ENCODE measurements at places on chromosomes 11 and 22. TPM values are rescaled to one million over a fixed set of nuclear protein-coding genes. Genes with fewer than 3 reads are reported as not detected.
A peak's percentile ranks its signal among the peaks of the same experiment; 100 is the strongest.

Gene MRGPRE
- total RNA-seq, result not detected

Gene BIK
- not detected for total RNA-seq

Gene GLYAT
- total RNA-seq, result not detected

Gene PHLDA2
- 1.2 TPM for total RNA-seq

Gene TRIM22
- total RNA-seq, result 93.1 TPM

Gene RBFOX2
- 85.8 TPM for total RNA-seq

Gene CRYBB3
- not detected for total RNA-seq

DNA sequence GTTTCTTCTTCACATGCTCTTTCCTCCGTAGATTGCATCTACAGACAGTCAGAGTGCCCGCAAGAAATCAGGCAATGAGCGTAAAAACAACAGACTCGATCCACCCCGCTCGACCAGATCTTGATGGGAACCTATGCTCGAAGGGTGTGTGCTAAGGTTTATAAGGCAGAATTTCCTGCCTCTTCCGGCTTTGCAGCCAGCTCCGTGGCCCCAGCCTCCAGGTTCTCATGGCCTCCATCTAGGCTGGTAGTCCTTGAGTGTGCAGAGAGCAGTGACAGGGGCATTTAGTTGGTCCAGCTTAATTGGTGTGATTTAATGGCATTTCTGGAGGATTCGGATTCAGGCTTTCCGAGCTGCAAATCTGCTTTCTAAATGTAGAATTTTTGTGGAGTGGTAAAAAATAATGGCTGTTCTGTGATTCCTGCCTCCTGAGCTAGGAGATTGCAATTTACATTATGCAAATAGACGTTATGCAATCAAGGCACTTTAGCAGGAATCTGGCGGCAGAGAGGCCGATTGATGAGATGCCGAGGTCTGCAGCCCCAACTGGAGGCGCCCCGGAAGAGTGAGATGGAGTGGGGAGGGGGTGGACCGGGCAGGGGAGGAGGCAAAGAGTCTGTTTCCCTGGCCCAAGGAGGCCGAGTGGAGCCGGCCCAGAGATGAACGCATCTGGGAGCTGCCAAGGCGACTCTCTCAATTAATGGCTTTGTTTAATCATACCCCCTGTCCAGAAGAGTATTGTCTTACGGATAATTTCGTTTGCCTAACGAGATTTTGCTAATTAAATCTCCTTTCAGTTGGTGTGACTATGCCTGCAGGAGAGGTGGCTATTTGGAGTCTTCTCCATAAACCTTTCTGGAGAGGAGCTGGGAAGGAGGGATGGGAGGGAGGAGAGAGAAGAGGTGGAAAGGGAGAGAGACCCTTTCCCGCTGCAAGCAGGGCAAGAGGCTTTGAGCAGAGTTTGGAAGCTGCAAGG is 75.3 kb downstream of the PKNOX2 start:
- no peak for DNase-seq

DNA sequence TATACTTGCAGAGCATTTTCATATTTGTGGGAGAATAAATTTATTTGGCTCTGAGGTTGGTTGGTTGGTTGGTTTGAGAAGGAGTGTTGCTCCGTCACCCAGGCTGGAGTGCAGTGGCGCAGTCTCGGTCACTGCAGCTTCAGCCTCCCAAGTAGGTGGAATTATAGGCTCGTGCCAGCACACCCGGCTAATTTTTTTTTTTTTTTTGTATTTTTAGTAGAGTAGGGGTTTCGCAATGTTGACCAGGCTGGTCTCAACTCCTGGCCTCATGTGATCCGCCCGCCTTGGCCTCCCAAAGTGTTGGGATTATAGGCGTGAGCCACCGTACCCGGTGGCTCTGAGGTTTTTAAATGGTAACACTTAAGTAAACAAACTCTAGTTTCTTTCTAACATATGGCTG is 161.1 kb downstream of the TEAD1 start:
- DNase-seq, result no peak

- DNase-seq, result no peak
Observed at GRCh38 chr11:62875698-62876478, 4.8 kb upstream of the SLC3A2 start.

GRCh38 chr11:118744046-118744445 is 46.9 kb downstream of the DDX6 start:
- no peak for DNase-seq

DNA sequence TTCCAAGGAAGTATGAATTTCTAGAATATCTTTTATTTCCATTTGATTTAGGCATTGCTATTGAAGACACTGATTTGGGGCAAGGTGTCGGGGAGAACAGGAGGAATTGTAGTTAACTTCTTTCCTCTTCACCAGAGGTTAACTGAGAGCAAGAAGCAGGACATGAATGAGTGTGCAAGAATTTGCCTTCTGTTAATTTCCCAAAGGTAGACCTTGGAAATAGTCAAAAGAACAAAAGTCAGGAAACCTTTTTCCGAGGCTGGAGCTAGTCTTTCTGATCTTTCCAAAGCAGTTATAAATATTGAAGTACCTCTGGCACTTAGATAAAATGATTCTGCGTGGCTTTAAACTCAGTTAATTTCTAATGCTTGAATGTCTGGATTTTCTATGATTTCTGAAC is 66.9 kb downstream of the MTMR3 start:
- DNase-seq, result no peak

GRCh38 chr22:44884968-44885805 is 124.6 kb downstream of the PHF21B start:
- no peak for DNase-seq

- DNase-seq, result no peak
Observed at GRCh38 chr22:28942801-28943500, 59.6 kb downstream of the ZNRF3 start.

GRCh38 chr11:79089601-79090000 is 351.2 kb downstream of the TENM4 start:
- DNase-seq, result no peak

DNA sequence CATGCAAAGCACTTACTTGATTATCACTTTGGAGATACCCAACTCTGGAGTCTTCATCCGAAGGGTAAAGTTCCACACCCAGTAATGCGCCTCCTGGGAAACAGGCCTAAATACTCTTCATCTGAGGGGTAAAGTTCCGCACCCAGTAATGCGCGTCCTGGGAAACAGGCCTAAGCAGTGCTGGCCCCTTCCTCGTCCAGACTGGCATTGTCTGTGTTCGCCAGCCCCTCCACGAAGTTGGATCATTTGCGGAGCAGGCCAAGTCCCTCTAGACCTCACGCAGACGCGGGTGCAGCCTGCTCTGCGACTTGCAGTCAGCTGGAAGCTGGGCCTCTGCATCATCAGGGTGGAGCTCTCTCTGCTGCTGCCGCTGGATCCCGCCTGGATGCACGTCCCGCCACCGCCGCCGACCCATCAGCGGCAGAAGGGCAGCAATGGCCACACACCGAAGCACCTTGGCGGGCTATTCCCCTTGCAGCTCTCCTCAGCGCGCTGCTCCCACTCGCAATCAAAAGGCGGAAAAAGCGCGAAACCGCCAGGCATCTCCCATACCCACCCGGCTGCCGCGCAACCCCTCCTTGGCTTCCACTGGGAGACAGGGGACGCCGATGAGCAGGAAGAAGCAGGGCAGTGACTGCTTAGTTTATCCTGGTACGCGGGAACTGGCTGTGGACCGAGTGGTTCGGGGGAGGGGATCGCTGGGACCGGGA is 34.1 kb upstream of the GLYATL1 start:
- DNase-seq, result peak; percentile 63

DNA sequence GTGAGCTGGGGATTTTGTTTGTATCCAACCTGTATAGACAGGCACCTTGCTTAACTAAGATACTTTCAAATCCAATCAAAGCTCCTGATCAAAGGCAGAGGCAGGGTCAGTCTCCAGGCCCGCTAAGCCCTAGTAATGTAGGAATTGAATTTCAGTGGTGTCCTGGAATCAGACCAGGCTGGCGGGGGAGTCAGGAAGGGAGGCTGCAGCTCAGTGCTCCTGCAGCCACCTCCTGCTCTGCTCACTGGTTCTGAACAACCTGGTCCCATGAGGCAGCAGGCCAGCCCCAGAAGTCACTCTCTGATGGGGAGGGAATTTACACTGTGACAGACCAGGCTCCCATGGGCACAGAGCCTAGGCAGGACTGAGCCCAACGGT is 38.5 kb upstream of the GALNT18 start:
- DNase-seq, result no peak

DNA sequence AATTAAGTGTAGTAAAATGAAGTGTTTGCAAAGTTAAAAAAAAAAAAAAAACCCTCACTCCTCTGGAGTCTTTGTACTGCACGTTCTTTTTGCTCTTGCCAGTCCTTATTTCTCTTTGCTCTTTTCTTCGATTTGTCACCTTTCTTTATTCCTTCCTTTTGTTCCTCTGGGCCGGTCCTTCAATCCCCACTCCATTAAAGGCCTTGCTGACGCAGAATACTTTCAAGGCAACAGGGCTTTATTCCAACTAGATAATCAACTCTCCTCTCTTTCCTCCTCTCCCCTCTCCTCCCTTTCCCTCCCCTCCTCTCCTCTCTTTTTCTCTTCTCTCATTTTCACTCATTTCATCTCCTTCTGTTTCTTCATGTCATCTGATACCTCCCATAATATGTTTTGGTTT is 138.2 kb upstream of the NTM start:
- no peak for DNase-seq

DNA sequence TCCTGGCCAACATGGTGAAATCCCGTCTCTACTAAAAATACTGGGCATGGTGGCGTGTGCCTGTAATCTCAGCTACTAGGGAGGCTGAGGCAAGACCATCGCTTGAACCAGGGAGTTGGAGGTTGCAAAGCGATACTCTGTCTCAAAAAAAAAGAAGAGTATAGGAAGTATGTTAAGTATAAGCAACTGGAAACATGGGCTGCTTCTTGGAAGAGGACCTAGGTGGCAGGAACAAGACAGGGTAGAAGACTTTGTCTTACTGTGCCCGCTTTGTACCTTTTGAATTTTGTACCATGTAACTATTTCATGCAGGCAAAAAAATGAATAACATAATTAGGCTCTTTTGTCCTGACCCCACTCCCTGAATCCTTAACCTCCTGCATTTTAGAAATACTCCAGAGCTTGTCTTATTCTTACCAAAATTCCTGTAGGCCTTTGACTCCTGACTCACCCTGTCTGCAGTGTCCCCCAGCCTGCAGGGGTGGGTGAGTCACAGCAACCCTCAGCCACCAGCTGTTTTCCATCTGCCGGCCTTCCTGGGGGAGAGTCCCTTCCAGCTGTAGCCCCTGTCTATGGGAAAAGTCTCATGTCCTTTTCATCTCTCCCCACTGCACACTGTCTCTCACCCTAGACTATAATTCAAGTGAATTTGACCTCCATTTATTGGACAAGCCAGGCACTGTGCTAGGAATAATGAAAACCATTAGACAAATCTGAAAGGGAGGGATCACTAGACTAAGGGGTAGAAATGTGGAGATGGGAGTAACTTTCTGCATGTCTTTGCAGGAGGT is 41.8 kb downstream of the TXN2 start:
- peak; percentile 88 for DNase-seq

- no peak for DNase-seq
Observed at GRCh38 chr11:120749395-120749794, 237.8 kb downstream of the GRIK4 start.

- no peak for DNase-seq
Observed at GRCh38 chr11:11742486-11742885, 99.3 kb upstream of the USP47 start.

Data from fibroblast of the aortic adventitia (primary cell).